Neural progenitor cell (in vitro differentiated cells): ENCODE measurements at places on chromosomes 3 and 15. TPM values are rescaled to one million over a fixed set of nuclear protein-coding genes. Genes with fewer than 3 reads are reported as not detected.

CEP19 gene
- 7.0 and 7.7 TPM in 2 replicates for total RNA-seq

C3orf20 gene
- total RNA-seq = not detected in 2 replicates

TMEM45A gene
- 53.8 and 82.7 TPM in 2 replicates for total RNA-seq

MAP1A gene
- total RNA-seq = 4.0 and 8.2 TPM in 2 replicates

- no peaks in the 10 kb centered on the region for H3K27me3 ChIP-seq
- H3K4me3 ChIP-seq = no peak overlapping the region
- H3K27ac ChIP-seq = no peak overlapping the region
- H3K36me3 ChIP-seq = no peaks in the 10 kb centered on the region
Observed at GRCh38 chr3:189317911-189318310, 146.1 kb downstream of the TPRG1 start.

DNA sequence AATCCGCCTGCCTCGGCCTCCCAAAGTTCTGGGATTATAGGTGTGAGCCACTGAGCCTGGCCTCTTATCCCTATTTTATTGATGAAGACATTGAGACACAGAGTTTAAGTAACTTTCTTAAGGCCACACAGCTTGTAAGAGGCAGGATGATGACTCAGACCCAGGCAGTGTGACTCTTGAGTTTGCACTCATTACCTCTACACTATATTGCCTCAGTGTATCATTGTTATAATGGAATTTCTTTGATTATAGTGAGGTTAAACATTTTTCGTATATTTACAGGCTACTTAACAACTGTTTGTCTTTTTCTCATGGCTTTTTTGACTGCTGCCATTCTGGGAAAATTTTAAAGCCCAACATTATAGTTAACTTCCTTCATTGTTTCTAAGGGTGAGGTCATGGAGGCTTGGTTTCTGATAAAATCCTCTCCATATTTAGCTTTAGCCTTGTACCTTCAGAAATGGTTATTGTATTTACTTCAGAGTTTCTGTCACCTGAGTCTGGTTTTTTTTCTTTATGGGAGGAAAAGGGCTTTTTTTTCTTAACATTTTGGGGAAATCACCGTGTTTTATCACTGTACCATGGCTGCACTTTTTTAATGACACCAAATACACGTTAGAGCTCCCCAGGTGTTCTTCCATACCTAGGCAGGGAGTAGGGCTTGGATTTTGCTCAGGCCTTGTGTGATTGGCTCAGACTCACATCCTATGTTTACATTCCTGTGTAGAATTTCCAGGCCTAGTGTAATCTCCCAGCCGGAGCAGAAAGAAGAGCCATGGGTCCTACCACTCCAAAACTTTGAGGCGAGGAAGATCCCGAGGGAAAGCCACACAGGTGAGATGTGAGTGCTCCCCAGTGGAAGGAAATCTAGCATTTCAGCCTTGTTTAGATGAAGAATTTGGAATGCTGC is 6.3 kb downstream of the ZNF774 start:
- H3K4me1 ChIP-seq = no peaks in the 10 kb centered on the region
- H3K36me3 ChIP-seq = no peaks in the 10 kb centered on the region
- H3K4me3 ChIP-seq = no peak overlapping the region
- H3K27me3 ChIP-seq = no peaks in the 10 kb centered on the region
- no peak overlapping the region for H3K27ac ChIP-seq

DNA sequence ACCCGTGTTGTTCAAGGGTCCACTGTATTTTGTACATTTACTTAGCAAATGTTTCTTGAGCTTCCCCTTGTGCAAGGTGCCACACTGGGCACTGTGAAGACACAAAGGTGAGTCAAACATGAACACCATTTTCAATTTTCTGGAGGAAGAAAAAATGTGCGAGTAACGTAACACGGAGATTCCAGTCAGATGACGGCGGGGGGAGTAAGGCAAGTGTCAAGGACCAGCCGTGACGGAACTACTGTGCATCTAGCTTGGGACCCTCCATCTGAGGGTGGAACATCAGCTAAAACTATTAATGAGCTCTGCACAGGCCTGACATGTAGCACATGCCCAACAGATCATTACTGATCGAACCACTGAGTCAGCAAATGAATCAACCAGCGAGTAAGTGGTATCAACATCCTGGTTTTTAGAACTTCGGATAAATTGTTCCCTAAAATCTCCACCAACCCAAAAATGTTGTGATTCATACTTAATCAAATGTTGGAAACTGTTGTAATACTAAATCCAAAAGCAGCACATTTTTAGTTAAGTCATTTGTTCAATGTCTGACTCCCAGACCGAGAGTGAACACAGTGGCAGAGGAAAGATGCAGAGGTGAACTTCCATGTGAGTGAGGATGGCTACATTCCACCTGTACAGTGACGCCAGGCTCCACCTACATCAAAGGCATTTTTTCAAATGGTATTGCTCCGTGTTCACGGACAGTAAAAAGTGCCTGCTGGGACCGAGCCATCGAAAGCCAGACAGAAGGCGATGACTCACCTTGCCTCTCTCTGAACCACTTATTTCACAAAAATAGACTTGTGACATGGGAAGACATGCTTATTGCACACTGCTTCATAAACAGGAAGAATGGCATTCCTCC is 172.2 kb downstream of the ATP10A start:
- no peaks in the 10 kb centered on the region for H3K27me3 ChIP-seq
- no peaks in the 10 kb centered on the region for H3K4me1 ChIP-seq
- H3K27ac ChIP-seq = no peak overlapping the region
- H3K4me3 ChIP-seq = no peak overlapping the region
